ENCODE measurements at places on chromosomes 7 and 10. TPM values are rescaled to one million over a fixed set of nuclear protein-coding genes. Genes with fewer than 3 reads are reported as not detected.
A peak's percentile ranks its signal among the peaks of the same experiment; 100 is the strongest.

- DNase-seq = no peak
- no peak overlapping the region for H3K27ac ChIP-seq
- no peaks in the 10 kb centered on the region for H3K4me1 ChIP-seq
- no peaks in the 10 kb centered on the region for H3K27me3 ChIP-seq
- H3K4me3 ChIP-seq = no peak overlapping the region
Measured at GRCh38 chr10:125194814-125195213, 34.5 kb upstream of the CTBP2 start.

ODAD2 gene
- total RNA-seq = 0.61 TPM

DNA sequence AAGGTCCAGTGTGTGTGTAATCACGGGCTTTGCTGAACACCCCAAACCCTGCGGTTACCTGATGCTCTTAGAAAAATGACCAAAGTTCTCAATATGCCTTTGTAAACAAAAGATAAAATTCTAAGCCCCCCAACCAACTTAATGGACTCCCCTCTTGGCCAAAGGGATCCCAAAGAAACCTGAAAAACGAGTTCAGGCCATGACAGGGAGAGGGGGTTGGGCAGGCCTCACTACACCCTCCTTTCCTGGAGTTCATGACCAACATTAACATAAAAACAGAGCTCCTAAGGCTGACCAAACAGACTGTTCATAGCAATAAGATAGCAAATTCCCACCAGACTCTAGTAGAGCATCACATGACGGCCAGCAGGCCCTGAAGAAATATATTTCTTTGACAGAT lies 3.0 kb upstream of the VIPR2 start:
- no peaks in the 10 kb centered on the region for H3K4me1 ChIP-seq
- no peak for DNase-seq
- H3K36me3 ChIP-seq = no peaks in the 10 kb centered on the region
- no peak overlapping the region for H3K27ac ChIP-seq
- H3K27me3 ChIP-seq = peaks cover 29% of the 10 kb centered on the region

GRCh38 chr10:31051703-31052102 lies 20.0 kb upstream of the ZNF438 start:
- no peak overlapping the region for H3K4me3 ChIP-seq
- no peak overlapping the region for H3K27ac ChIP-seq
- H3K36me3 ChIP-seq = no peaks in the 10 kb centered on the region

DNA sequence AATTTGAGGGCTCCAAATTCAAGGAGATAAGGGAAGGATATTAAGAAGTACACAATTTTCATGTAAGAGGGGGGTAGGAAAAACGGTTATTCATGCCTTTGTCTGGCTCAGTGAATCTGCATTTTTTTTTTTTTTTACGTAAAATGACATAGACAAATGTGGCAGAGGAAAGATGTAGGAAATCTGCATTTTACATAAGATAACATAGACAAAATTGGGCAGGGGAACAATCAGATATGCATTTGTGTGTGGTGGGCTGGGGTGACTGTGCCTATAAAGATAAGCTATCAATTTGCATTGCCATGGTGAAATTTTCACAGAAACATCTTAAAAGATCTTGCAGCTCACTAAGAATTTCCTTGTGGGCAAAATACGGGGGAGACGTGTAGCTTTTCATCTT lies 92.7 kb upstream of the GPR141 start:
- H3K36me3 ChIP-seq = no peaks in the 10 kb centered on the region
- H3K4me3 ChIP-seq = no peak overlapping the region
- no peaks in the 10 kb centered on the region for H3K27me3 ChIP-seq
- H3K4me1 ChIP-seq = no peaks in the 10 kb centered on the region

GRCh38 chr7:2510909-2511768 lies 8.4 kb upstream of the LFNG start:
- H3K27me3 ChIP-seq = no peaks in the 10 kb centered on the region
- H3K36me3 ChIP-seq = no peaks in the 10 kb centered on the region
- peak overlapping the region; percentile 65 for H3K27ac ChIP-seq
- H3K4me1 ChIP-seq = peaks cover 16% of the 10 kb centered on the region
- peak; percentile 70 for DNase-seq

DNA sequence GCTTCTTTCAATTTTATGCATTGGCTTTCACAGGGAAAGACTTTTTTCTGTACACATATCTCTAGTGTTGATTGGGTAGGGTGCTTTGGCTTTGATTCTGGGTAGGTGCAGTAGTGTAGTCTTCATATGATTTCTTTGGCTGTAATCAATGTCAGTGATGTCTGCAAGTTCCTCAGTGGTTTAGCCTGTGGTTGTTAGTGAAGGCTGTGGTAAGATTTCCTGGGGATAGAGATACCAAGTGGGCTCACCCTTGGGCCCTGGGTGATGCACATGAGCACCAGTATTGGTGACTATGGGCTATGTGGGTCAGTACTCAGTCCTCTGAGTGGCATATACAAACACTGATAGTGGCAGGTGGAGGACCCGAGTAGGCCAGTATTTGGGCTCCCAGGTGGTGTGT lies 13.0 kb downstream of the GIMAP8 start:
- no peak for DNase-seq
- H3K36me3 ChIP-seq = no peaks in the 10 kb centered on the region
- no peak overlapping the region for H3K27ac ChIP-seq
- H3K4me1 ChIP-seq = no peaks in the 10 kb centered on the region

DNA sequence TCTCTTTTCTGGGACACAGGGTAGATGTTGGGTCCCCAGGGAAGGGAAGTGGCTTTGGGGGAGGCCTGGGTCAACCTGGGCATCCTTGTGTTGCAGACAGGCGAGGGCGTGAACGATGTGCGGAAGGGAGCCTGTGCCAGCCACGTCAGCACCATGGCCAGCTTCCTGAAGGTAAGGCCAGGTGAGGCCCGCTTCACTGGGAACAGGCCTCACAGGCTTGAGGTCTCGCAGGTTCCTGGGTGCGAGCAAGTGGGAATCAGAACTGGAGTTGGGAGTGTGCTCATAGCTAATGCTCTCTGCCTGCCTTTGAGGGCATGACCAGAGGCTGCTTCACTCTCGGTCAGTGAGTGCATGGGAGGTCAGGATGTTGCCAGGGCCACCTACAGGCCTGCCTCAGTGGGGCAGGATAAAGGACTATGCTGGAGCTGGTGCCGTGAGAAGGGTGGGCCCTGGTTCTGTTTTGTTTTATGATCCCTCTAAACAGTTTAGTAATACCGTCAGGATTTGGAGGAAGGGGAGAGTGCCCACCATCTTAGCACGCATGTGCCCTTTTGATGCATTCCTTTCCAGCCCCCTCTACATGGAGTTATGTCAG lies 8.4 kb downstream of the DBNL start:
- H3K4me3 ChIP-seq = no peak overlapping the region
- H3K4me1 ChIP-seq = no peaks in the 10 kb centered on the region
- H3K27me3 ChIP-seq = no peaks in the 10 kb centered on the region
- no peak for DNase-seq
- H3K27ac ChIP-seq = no peak overlapping the region

CLRN3 gene
- 110 TPM for total RNA-seq

DNA sequence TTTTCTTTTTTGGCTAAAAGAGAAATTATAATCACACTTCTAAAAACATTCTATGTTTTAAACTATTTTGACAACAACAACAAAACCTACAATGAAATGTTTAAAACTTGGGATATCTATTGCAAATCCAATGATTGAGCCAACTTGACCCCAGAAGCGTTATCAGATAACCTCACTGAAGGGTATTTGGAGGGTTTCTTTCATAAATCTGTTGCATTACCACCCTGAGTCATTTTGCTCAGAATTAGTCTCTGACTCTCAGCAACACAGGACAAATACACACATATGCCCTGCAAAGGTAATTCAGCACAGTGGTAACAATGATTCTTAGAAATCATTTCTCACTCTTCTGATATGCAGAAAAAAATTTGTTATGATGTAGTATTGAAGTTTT lies 2.3 kb upstream of the COL1A2 start:
- peak overlapping the region; percentile 57 for H3K27ac ChIP-seq
- H3K27me3 ChIP-seq = no peaks in the 10 kb centered on the region
- H3K4me1 ChIP-seq = no peaks in the 10 kb centered on the region
- H3K4me3 ChIP-seq = no peak overlapping the region
- no peak for DNase-seq

GRCh38 chr10:38147686-38148085 lies 53.5 kb downstream of the ZNF37A start:
- no peaks in the 10 kb centered on the region for H3K36me3 ChIP-seq
- H3K27ac ChIP-seq = no peak overlapping the region
- H3K27me3 ChIP-seq = no peaks in the 10 kb centered on the region
- H3K4me3 ChIP-seq = no peak overlapping the region
- no peak for DNase-seq

DNA sequence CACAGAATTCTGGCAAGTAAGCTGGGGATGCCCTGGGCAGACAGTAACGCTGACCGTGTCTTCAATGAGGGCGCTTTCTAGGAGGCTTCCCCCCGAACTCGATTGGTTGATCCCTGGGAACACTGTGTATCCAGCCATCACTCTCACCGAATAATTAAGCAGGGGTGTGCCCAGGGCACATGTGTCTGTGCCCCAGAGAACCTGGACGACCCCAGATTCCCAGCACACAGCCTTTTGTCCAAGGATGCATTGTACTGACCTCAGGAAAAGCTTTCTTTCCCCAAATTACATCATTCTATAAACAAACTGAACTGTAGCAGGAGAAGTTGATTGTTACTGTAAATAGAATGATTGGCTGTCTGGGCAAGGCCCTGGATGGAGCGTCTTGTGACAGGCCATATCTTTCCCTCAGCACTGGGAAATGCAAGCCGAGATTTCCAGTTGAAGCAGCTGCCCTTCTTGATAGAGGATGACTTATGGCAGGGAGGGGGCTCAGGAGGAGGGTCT lies 6.6 kb upstream of the DEPP1 start:
- H3K4me1 ChIP-seq = peaks cover 12% of the 10 kb centered on the region
- DNase-seq = no peak
- no peaks in the 10 kb centered on the region for H3K27me3 ChIP-seq
- no peak overlapping the region for H3K4me3 ChIP-seq
- no peaks in the 10 kb centered on the region for H3K36me3 ChIP-seq

- H3K36me3 ChIP-seq = no peaks in the 10 kb centered on the region
- peak; percentile 95 for DNase-seq
- H3K4me1 ChIP-seq = no peaks in the 10 kb centered on the region
- peak overlapping the region; percentile 49 for H3K4me3 ChIP-seq
- H3K27ac ChIP-seq = peak overlapping the region; percentile 100
Measured at GRCh38 chr10:104120903-104121484, 977 bp upstream of the SFR1 start.

DNA sequence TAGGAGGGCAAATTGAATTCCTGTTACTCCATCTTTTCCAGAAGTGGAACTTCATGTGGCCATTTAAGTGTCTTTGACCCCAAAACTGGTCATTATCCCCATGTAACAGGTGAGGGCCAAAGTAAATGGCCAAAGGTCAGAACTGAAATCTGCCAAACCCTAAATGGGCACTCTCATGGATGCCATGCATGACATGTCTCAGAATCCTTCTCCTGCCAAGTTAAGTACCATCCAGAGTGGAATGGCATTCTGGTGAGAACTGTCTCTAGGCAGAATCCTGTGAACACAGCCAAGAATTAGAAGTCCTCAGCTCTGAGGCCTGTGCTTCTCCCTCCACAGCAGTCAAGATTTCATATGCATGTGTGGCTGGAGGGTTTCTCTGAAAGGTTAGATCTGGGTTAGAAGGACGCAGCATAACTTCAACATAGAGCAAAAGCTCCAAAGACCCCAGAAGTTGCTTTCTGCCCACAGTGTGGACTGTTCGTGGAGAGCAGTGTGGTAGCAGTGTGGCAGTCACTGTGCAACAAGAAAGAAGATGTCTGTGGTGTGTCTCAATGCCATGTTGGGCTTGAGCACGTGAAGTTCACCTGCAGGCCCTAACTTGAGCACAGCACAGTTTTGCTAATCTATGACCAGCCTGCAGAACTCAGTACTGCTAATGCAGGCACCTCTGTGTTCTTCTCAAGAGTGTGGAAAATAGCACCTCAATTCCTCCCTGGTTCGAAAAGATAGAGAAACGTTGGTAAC lies 121.3 kb downstream of the ADCY1 start:
- peak; percentile 15 for DNase-seq
- H3K27me3 ChIP-seq = no peaks in the 10 kb centered on the region
- H3K4me1 ChIP-seq = peaks cover 8% of the 10 kb centered on the region
- no peaks in the 10 kb centered on the region for H3K36me3 ChIP-seq
- no peak overlapping the region for H3K27ac ChIP-seq

DNA sequence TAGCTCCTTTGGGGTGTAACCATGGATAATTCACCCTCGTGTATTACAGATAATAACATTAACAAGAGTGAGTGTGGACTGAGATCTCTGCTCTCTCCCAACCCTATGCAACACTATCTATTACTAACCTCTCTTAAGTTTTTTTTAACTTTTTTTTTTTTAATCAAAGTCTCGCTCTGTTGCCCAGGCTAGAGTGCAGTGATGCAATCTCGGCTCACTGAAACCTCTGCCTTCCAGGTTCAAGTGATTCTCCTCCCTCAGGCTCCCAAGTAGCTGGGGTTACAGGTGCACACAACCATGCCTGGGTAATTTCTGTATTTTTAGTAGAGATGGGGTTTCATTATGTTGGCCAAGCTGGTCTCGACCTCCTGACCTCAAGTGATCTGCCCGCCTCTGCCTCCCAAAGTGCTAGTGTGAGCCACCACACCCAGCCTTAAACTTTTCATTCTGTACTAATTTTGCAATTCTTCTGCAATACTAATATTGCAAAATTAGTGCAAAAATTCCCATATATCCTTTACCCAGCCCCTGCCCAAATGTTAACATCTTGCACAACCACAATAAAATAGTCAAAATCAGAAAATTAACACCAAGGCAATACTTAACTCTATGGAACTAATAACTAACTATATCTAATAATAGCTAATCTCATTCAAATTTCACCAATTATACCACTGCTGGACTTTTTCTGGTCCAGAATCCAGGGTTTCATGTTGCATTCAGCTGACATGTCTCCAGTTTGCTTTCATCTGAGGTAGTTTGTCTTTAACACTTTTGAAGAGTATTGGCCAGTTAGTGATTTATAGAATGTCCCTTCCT lies 66.5 kb upstream of the TCF7L2 start:
- no peak overlapping the region for H3K27ac ChIP-seq
- H3K36me3 ChIP-seq = no peaks in the 10 kb centered on the region
- no peaks in the 10 kb centered on the region for H3K27me3 ChIP-seq
- no peak for DNase-seq
- H3K4me3 ChIP-seq = no peak overlapping the region
